ENCODE measurements at places on chromosomes 2 and 18.

- no peak for DNase-seq
Observed at GRCh38 chr2:58293056-58293455, 51.9 kb upstream of the FANCL start.

- DNase-seq = no peak
Observed at GRCh38 chr2:231034291-231034882, 2.9 kb upstream of the C2orf72 start.

GRCh38 chr2:70767079-70767698, 811 bp downstream of the ADD2 start:
- no peak for DNase-seq

DNA sequence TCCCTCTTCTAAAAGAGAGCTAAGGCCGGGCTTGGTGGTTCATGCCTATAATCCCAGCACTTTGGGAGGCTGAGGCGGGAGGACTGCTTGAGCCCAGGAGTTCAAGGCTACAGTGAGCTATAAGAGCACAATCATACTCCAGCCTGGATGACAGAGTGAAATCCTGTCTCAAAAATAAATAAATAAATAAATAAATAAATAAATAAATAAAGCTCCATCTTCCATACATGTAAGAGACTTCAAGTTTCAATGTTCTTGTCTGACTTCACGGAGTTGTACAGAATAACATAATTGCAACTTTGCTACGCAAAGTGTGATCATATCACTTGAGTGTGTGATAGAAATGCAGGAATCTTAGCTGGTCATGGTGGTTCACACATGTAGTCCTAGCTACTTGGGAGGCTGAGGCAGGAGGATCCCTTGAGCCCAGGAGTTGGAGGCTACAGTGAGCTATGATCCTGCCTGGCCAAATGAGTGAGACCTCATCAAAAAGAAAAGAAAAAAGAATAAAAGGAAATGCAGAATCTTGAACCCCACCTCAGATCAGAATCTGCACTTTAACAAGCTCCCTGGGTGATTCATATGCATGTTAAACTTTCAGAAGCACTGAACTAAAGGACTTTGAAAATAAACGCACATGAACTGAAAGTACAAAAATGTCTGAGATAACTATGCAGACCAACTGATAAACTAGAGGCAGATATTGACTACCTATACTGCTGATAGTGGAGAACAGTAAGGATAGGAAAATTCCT, 123.7 kb upstream of the SP3 start:
- DNase-seq = no peak

GRCh38 chr2:53170466-53170865, 597.1 kb upstream of the CHAC2 start:
- DNase-seq = no peak

- no peak for DNase-seq
Observed at GRCh38 chr18:79629249-79629558, 50.4 kb upstream of the CTDP1 start.

DNA sequence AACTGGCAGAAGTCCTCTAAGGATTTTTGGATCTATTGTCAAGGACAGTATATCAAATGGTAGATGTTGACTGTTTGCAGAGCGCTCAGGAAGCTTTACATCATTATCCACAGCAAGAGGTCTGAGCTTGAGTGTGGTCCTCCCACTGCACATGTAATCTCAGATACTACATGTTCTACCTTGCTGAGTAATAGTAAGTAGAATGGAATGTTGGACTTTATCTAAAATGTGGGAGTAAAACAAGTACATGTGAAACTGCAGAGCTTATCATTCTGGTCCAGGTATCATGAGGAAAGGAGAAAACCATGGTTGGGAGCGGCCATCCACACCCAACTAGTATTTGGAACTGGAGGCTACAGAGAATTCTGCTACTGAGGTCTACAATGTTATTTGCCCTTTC, 19.3 kb upstream of the CD28 start:
- DNase-seq = no peak

GRCh38 chr2:133521146-133521745, 47.0 kb downstream of the NCKAP5 start:
- no peak for DNase-seq

DNA sequence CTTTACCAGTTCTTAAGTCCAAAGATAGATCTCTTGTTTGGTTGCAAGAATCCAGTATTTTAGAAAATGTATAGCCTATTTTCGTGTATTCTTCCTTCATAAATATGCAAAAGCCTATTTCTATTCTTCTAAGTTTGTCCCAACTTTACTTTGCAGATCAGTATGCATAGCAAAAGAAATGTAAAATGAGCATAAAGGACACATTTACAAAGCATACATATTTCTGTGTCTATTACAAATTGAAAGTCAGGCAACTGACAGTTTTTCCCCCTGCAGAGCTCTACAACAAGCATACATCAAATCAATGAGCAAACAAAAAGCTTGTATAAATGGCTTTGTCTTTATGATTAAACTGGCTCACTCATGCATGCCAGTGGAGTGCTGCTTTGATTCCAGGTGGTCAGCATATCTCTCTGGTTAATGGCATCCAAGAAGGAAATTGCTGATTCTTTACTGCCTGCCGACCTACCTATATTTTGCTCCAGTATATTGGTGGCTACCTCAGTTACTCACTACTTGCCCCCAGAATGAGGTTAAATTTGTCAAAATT, 10.0 kb upstream of the VPS54 start:
- no peak for DNase-seq

DNA sequence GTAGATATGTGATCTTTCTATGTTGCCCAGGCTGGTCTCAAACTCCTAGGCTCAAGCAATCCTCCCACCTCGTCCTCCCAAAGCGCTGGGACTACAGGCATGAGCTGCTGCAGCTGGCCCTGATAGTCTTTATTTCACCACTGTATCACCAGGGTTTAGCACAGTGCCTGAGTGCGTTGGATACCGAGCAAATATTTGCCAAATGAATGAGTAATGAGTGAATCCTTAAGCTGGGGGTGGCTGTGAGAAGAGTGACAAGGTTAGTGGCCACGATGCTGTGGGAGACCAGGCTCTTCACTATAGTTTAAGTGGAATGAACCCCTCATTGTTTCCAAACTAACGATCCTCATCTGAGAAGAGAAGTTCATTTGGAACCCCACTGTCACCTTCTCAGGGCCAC, 60.8 kb upstream of the FAM136A start:
- DNase-seq = no peak

GRCh38 chr2:126953483-126953882, 54.8 kb downstream of the TEX51 start:
- no peak for DNase-seq

GRCh38 chr18:56891116-56891515, 240.0 kb downstream of the WDR7 start:
- no peak for DNase-seq

GRCh38 chr2:19101968-19102367, 256.5 kb downstream of the OSR1 start:
- no peak for DNase-seq

- DNase-seq = no peak
Observed at GRCh38 chr2:152548996-152549395, 168.3 kb downstream of the PRPF40A start.

GRCh38 chr2:197782126-197782525, 3.0 kb downstream of the BOLL start:
- DNase-seq = no peak

DNA sequence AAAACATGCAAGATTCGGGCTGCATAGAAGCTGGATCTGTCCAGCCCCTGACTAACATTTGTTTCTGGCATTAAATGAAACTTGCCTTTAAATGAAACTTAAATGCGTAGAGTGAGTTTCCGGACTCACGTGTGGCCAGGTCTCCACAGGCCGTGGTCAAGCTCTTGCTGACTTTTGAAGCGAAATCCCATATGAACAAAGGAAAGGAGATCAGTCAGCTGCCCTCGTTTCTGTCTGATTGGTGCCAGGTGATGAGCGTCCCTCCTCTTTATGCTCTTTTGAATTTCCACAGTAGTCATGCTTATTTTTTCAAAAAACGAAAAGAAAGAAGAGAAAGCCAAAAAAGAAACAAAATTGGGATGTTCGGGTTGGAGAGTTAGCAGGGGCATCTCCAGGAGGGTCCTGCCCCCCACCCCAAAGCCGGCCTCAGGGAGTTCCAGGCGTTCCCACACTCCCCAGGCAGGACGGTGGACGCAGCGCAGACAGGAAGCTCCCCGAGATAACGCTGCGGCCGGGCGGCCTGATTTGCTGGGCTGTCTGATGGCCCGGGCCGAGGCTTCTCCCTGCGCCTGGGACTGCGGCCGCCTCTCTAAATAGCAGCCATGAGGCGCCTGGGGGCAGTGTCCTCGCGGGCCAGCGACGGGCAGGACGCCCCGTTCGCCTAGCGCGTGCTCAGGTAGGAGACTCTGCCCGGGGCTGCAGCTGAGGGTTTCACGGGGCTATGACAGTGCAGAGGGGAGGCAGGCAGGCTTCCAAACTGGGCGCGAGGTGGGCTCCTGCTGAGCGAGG, at the start of gene COLEC11:
Gene COLEC11, plus strand, starts transcription at position 620 of the 789 bp plus-strand sequence. CDS start 9,229 bp downstream, outside the sequence.
- DNase-seq = no peak

DNA sequence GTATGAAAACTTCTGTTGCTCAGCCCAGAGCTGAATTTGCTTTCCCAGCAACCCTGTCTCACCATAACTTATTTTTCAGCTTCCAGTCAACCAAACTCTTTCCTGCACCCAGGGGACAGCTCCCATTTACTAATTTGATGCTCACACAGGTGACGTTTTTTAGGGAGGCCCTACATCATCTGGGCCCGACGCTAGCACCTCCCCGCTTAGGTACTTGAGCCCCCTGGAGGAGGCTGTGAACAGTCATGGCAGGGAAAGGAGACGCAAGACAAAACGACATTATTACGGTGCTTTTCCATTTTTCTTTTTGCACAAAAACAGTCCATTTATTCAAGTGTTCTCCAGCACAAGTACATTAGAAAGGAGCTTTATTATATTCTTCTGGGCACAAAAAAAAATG, 59.2 kb upstream of the POMC start:
- DNase-seq = no peak

- no peak for DNase-seq
Observed at GRCh38 chr2:172091761-172092566, 6.7 kb downstream of the DLX1 start.
